ENCODE measurements at places on chromosomes 16 and 17. TPM values are rescaled to one million over a fixed set of nuclear protein-coding genes. Genes with fewer than 3 reads are reported as not detected.

Gene RAB37
- not detected for total RNA-seq

Gene ABCC11
- under 0.01 TPM for total RNA-seq

Gene SLFN14
- not detected for total RNA-seq

Gene VAT1L
- 42.5 TPM for total RNA-seq

Gene SLFN13
- total RNA-seq: 1.6 TPM

Gene CRYM
- total RNA-seq: 0.14 TPM

Gene VASN
- 358 TPM for total RNA-seq

Gene PCGF2
- 12.5 TPM for total RNA-seq

Gene HOXB7
- 0.66 TPM for total RNA-seq

Gene SOX9
- total RNA-seq: 33.6 TPM

Gene TUBD1
- total RNA-seq: 5.7 TPM

Gene ZG16B
- total RNA-seq: 0.29 TPM

Gene TAT
- not detected for total RNA-seq

Gene FLII
- 376 TPM for total RNA-seq

Gene ERN2
- total RNA-seq: not detected

Gene TP53TG3C
- 0.29 TPM for total RNA-seq

Gene RSPRY1
- 67.1 TPM for total RNA-seq

Gene CSH1
- not detected for total RNA-seq

Gene SLC5A10
- not detected for total RNA-seq

Gene KRT20
- not detected for total RNA-seq

Gene TMC7
- 0.22 TPM for total RNA-seq

Gene RNF112
- 0.22 TPM for total RNA-seq

Gene ZNF750
- total RNA-seq: not detected

Gene FOXN1
- total RNA-seq: not detected

Gene ACSM5
- total RNA-seq: not detected

Measured in placental pericyte (primary cell).